ENCODE measurements at places on chromosomes 3 and 15.
A peak's percentile ranks its signal among the peaks of the same experiment; 100 is the strongest.

DNA sequence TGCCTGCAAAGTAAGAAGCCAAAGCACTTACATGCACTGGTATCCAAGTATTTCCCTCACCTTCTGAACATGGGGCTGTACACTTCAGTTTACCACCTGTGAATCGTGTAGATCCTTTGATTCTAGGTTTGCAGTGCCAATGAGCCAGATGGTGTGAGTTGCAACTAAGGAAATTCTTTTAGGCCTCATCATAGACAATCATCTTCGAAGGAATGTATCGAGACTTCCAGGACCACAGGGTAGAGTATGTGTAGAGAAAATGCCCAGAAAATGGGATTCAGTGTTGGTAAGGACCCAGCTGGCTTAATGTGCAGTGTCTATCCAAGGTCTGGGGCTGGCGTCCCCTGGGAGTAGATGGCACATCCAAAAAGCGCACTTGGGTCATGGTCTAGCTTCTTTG lies 323.2 kb upstream of the TPM1 start:
- no peak for DNase-seq

DNA sequence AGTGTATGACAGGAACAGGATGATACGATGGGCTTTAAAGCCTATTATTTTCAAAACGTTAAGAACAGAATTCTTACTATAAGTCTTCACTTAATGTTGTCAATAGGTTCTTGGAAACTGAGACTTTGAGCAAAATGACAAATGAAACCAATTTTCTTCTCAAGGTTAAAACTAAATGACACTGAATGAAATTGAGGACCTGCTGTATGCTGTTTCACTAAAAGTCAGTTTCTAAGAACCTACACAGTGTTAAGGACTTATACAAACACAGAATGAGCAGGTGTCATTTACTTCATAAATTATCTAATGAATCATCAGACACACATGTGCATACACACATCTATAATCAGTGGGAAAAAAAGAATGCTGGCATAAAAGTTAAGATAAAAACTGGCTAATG lies 106.9 kb downstream of the RFTN1 start:
- DNase-seq = no peak

- DNase-seq = no peak
These were observed 88.5 kb upstream of the PFN2 start for GRCh38 chr3:150059241-150059640.

DNA sequence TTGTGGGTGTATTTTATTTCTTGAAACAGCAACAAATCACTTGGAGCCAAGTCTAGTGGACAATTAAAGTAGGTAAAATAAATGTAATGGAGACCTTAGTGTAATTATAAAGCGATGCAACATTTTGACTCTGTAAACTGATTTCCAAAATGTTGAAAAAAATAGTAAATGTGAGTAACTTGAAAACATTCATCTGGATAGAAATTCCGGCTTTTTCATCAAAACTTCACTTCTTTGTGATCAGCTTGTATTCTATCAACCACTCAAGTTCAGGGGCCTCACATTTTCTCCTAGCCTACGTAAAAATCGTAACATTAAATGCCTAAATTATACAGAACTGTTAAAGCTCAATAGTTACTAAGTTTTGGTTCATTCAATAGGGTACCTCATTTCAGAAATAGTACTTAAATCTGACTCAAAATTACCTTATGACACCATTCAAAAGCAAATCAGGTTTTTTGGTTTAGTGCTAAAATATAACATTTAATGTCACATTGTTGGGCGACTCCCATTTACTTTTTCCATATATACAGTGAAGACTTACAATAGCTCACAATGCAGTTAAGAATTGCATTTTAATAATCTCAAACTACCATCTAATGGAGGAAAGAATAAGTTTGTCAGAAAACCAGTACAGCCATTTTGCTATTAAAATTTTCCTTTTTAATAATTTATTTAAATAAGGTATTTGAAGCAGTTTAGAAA lies 12.7 kb downstream of the CCNL1 start:
- no peak for DNase-seq

- no peak for DNase-seq
These were observed 142.7 kb upstream of the RBMS3 start for GRCh38 chr3:29138171-29138570.

DNA sequence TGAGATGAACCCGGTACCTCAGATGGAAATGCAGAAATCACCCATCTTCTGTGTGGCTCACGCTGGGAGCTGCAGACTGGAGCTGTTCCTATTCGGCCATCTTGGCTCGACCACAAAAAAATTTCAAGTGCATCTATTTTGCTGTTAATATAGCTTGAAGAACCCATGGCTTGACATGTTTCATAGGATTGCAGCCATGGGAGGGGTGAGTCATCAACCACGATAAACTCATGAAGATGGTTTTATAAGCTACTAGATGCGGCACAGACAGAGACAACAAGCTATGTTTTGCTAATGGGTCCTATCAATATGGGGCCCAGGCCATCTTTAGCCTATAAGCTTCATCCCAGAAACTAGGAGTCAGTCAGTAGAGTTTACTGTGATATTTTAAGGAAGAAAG lies 100.4 kb upstream of the PHLDB2 start:
- no peak for DNase-seq

- DNase-seq = no peak
These were observed 391.2 kb upstream of the NECTIN3 start for GRCh38 chr3:110680450-110680849.

DNA sequence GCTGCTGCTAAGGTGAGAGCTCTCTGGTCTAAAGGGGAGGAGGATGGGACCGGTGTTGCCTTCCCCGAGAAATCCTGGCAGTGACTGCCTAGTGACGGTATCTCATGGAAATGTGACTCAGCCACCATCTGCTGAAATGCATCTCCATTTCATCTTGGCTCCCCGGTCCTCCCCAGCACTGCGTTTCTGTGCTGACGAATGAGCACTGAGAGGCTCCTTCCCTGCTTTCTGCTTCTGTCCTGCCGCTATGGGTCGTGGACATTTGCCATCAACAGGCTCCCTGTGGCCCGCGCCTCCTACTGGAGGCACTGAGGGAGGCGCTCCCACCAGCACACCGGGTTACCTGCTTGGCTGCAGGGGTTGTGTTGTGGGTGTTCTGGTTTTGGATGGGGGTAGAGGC lies 13.5 kb upstream of the SEC13 start:
- no peak for DNase-seq

DNA sequence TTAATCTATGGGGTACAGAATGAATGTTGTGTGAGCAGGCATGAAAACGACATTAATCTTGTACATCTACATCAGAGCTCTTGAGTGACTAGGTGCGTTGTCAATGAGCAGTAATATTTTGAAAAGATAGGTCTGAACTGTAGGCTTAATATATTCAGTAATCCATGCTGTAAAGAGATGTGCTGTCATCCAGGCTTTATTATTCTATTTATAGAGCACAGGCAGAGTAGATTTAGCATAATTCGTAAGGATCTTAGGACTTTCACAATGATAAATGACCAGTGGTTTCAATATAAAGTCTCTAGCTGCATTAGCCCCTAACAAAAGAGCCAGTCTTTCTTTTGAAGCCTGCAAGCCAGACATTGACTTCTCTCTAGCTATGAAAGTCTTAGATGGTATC lies 43.0 kb downstream of the NLGN1 start:
- no peak for DNase-seq

DNA sequence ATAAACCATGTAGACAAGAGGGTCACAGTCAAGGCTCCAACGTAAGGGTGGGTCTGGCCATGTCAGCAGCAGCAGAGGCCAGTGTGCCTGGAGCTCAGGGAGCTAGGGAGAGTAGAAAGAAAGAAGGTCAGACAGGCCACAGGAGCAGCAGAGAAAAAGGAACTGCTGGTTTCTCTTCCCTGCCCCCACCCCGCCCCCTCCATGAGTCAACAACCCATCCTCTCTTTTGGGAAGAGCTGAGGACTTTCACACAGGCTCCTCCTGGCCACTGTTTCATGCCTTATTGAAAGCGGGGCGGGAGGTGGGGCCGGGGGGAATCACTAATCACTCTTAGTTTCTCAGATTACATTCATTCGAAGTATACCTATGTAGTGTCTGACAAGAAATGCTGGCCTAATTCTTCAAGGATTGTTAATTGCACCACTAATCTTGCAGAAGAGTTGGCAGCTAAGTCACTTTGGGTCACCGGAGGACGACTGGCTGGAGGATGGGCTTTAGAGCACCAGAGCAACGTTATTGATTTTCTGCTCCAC lies 9.1 kb upstream of the SCG3 start:
- DNase-seq = no peak

- no peak for DNase-seq
These were observed 641 bp downstream of the OPA1 start for GRCh38 chr3:193593668-193594030.

GRCh38 chr3:186849374-186849975 lies 7.0 kb downstream of the ADIPOQ start:
- DNase-seq = no peak

DNA sequence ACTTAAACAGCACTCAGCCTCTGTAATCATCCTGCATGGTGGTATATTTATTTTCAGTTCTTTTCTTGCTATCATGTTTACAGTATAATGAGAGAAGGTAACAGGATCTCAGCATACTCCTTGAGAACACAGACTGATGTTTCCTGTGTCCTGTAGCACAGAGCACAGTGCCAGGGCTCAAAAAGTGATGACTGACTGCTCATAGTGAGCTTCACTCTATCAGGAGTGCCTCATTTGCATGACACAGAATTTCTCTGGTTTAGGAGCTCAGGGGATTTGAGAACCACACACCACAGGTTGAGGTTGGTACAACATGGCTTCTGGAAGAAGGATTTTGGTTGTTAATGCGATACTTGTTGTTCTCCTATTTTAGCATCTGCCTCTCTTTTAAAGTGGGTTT lies 68.5 kb upstream of the SLC2A2 start:
- no peak for DNase-seq

DNA sequence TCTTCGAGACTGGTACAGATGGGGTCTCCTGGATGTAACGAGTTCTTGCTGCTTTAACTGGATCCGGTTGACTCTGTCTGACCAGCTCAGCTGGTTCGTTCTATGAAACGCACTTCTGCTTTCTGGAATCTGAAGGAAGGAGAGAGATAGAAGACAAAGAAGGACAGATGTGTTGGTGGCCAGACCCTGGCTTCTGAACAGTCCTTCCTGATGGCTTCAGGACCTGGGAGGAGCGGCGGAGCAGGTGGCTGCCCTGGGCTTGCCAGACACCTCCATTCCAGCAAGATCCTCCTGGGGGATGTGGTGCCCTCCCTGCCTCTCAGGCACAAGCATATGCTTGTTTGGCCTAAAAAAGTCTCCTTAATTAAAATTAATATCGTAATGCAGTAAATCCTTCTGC lies 99.9 kb downstream of the APBA2 start:
- no peak for DNase-seq

- DNase-seq = no peak
These were observed 64.0 kb downstream of the ST6GAL1 start for GRCh38 chr3:186994000-186994955.

DNA sequence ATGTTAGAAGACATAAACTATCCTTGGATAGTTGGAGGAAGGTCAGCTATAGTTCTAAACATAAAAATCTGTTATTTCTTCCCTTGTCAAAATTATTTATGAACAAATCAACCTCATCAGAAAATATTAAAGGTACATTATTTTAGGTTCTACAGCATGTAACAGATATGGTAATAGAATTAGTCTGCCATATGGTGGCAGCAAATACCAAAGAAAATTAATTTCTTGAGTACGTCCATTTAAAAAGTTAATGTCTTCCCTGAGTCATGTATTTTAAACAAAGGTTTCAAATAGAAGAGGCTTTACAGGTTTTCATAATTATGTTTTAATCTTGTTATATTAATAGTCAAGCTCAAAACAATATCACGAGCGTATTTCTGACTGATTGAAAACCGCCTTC lies 17.9 kb upstream of the ANKRD28 start:
- DNase-seq = peak; percentile 54

DNA sequence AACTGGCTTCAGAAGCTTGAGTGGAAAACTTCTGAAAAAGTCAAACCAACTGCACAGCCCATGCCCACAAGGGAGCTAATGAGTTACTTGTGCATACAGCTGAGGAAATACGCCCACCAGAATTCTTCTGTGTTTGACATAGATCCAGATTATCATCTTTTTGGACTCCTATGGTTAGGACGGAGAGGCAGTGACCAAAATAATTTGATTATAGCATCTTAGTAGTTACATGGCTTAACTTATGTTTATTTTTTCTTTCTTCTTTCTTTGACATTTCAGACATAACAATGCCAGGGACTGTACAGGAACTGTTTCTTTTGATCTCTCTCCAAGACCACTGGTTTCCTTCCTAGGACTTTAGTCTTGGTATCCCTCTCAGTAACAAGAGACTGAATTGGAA lies 246.1 kb upstream of the RASGRP1 start:
- no peak for DNase-seq

DNA sequence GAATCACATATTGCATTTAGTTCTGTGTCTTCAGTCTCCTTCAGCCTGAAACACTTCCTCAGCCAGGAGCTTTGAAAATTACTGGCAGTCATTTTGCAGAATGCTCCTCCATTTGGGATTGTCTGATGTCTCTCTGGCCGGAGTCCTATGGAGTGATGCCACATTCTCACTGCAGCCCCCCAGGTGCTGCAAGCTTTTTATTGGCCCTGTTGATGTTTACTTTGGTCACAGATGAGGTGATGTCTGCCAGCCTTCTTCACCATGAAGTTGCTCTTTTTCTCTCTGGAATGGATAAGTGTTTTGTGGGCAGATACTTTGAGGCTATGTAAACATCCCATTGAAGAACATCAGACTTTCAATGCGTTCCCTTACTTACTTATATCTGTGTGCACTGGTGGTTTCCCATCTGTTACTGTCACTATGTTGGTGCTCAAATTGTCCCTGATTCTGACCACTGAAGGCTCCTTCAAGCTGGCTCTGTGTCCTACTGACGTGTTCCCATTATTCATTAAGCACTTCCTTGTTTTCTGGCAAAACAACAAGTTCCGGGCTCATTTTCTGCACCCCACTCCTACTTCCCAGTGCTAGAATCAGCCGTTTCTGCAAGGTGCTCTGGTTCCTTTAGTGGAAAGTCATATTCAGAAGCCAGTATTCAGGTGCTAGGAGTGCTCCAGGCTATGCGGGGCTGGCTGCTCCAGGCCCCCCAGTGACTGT lies 1.4 kb upstream of the CLEC3B start:
- no peak for DNase-seq

GRCh38 chr15:85531083-85531482 lies 150.7 kb downstream of the AKAP13 start:
- DNase-seq = peak; percentile 13

Data from AG04450 (cell line).